ENCODE measurements at places on chromosomes 6 and 20.

DNA sequence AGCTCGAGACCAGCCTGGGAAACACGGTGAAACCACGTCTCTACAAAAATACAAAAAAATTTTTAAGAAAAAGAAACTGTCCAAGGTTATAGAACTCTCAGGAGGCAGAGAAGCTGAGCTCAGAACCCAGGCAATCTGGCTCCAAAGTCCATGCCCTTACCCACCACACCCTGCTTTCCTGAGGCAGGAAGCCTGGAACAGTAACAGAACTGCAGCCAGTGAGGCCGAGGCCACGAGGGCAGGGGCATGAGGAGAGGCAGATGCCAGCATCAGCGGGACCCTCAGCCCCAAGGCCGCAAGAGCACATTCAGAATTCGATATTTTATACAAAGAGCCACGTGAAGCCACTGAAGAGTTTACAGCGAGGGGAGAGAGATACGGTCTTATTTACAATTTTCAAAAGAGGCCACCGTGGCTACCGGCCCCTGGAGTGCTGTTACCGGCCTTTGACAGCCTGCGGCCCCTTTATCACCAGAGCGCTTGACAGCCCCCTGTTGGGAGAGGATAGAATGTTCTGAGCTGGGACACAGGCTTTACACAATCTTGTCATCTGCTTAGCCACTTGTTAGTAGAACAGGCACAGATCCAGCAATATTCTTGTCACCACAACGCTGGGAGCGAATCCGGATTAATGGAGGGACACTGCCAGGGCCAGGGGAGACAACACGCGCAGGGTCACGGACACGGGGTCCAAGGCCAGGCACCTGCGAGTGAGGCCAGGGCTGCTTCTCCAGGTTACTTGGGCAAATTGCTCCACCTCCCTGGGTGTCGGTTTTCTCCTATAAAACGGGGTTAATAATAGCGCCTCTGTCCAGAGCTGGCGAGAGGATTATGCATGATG, 5.6 kb downstream of the SPATA2 start:
- DNase-seq: no peak

GRCh38 chr6:144954241-144954556, 669.1 kb downstream of the UTRN start:
- no peak for DNase-seq

DNA sequence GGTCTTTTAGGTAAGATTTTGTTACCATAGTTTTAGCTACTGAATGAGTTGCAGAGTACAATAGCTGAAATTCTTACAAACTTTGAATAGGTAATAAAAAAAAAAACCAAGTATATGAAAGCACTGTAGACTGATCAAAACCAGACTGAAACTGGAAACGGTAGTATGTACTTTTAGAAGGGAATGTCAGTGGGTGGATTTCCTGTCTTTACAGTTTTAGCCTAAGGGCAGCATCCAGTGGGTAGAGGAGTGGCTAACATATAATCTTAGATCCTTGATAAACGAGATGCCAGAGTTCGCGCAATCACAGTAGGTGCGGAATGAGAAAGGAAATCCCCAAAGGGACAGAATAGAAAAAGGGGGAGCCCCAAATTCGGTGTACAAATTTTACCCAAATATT, 385.9 kb upstream of the RUNX2 start:
- no peak for DNase-seq

DNA sequence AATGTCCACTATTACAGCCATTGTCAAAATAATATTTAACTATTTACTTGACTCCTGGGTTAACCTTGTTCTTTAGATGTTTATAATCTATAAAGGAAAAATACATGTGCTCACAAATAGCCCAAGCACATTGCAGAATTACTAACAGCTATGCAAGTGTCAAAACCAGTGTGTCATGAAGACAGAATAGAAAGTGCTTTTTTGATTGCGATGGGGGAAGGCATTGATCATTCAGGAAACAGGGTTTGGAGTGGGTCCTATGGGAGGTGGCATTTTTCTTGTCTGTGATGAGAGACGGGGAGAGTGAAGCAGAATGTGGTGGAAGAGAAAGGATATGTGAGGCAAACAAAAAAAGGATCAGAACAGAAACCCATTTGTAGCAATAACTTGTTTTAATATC, 1.0 kb upstream of the AGPAT4 start:
- no peak for DNase-seq

DNA sequence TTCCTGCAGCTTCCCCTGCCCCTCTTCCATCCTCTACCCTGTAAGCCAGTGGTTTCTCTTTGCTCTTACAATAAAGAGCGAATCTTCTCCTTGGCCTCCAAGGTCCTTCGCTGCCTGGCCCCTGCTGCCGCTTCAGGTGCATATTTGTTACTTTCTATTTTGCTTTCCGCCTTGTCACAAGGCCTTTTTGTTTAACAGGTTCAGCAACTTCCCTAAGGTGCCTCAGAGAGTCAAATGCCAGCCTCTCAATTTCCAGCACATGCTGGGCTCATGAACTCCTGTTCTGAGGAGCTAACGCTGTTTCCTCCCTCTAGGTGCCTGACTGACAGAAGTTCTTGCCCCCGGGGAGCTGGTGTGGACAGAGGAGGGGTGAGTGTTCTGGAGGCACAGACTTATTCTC, 42.4 kb upstream of the EPB41L1 start:
- DNase-seq: no peak

- peak; percentile 20 for DNase-seq
These were observed 41.3 kb downstream of the TXLNB start for GRCh38 chr6:139250296-139251044.

- no peak for DNase-seq
These were observed 24.1 kb upstream of the EPB41L1 start for GRCh38 chr20:36130390-36130789.
